ENCODE measurements at places on chromosomes 7 and 10.

DNA sequence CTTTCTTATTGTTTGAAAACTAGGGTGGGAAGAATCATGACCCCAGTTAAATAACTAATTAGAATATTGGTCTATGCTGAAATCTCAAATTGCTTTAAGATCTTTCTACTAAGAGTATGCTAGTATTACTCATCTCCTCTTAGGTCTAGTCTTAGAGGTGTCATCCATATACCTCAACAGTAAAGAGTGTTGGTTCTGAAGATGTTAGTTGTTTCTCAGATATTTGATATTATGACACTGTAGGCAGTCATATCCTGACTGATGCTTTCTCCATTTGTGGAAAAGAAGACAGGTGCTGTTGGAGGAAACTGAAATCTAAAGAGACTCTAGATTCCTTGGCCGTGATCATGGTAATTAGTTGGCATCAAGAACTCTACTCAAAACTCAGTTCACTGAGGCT is 21.2 kb downstream of the BPGM start:
- DNase-seq = no peak

GRCh38 chr7:128136215-128136597 is 104.9 kb upstream of the LEP start:
- DNase-seq = no peak

DNA sequence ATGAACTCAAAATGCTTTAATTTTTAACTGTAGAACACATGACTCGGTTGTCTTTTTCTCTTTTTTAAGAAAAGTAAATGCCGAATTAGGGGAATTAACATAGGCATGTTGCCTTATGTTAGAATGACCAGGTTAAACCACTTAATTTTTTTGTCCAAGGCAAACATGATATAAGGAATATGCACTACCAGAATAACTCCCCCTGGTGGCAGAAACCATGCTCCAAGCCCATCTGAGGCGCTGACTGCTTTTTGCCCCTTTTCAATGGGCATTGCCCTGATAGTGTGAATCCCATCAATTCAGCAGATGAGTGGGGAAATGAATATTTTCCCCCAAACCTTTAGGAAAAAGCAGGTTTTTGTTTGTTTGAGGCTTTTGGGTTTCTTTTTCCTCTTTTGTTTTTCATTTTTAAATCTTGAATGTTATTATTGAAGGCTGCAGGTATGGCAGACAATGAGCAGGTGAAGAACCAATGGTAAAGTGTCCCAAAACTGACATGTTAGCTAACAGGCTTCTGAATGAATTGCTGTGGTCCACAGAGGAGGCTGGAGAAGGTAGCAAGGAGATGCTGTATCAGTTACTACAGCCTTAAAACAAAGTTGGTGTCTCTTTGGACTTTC is 284.3 kb downstream of the SORCS3 start:
- peak; percentile 64 for DNase-seq

DNA sequence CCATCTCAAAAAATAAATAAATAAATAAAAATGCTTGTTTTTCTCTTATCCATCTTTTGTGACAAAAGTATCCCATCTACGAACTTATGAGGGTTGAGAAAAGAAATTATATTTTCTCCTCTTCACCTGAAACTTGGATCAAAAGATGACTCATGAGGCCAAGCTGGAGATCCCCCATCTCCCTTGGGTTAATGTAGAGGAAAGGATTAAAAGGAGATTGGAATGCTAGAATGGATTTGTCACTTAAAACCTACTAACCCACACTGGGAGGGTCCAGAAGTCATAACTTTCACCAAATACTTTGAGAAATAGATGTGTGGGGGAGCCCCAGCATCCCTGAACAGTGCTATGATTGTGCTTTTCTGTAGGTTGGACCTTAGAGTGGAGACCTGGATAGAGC is 46.3 kb upstream of the PIK3CG start:
- no peak for DNase-seq

DNA sequence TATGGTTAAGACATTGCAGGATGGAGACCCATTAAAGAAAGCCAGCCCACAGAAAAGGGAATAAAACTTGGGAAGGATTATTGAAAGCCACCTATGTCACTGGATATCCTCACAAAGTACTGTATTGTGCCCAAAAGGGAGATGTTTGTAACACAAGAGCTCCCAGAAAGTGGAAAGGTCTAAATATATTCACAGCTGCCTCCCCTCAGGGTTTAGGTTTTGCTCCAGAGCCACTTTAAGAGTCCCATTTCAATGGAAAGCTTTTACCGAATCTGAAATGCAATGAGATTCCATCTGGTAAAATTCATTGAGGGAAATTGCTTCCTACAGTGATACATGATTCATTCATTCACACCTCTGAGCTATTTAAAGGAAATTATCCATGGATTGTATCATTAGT is 176.4 kb downstream of the XPNPEP1 start:
- DNase-seq = no peak

GRCh38 chr7:50822706-50823105 is 40.0 kb upstream of the GRB10 start:
- DNase-seq = no peak

DNA sequence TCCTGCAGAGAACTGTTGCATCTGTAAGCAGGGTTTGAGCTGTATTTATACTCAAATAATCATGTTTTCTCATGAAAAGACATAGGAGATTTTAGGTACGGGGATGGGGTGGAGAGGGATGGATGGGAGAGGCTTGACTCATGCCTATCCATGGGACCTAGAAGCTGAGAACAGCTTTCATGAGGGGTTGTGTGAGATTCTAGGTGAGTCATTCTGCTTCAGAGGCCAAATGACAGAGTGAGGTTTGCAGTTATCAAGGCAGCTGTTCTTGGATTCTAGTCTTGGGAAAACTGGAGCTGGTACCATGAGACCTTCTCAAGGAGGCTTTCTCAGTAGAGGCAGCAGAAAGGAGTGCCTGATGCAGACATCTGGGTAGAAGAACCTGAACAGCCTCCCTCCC is 746.9 kb downstream of the TYW1 start:
- DNase-seq = no peak

DNA sequence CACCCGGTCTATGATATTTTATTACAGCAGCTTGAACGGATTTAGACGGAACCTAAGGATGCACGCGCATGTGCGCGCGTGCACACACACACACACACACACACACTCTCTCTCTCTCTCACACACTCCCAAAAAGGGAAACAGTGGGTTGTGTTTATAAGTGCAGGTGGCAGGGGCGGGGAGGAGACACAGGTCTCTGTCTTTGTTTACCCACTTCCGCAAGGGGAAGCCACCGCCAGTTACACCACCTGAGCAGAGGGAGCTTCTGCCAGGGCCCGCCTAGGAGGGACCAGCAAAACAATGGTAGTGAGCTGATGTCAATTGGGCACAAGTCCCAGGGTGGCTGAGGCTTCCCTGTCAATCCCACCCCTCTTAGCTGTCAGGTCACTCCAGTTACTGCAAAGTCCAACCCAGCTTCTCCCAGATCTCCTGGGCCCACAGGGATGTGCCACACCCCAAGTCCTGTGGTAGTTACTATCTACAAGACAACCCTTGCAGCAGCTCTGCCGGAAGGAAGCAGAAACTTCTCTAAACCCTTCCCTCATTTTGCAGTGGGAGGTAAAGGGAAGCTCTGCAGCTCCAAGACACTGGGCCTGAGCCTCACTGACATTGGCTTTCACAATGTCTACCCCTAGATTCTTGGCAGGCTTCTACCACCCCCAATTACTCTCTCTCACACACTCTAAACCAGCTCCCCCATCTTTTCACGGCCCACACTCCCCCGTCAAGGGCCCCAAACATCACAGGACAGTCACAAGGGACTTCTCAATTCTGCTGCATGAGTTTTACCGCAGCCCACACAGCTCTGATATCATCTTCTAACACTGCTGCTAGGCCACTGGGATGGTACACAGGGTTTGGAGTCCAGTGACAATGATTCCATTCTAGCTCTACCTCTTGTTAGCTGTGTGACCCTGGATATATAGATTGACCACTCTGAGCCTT is 17.6 kb downstream of the ANXA11 start:
- peak; percentile 76 for DNase-seq

DNA sequence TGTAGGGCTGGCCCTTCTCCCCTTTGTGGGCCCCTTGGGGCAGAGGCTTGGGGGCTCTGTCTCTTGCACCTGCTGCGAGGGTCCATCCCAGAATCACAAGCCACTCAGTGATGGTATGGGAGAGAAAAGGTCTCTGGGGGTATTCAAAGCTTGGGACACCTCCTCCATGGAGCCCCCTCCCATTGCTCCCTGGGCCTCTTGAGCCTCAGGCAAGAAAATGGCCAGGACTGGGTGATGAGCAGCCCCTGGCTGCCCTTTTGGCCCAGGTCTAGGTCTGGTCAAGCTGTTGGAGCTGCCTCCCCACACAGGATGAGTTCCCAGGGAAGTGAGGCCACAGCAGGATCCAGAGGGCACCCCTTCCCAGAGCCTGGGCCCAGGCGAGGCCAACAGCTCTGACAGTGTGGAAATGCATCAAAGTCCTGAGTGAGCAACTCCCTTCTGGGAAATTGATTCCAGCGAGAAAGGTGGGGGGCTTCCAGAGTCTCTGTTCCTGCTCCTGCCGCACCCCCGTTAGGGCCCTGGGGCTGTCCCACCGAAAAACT is 3.4 kb upstream of the MYL7 start:
- no peak for DNase-seq
